Stimulated activated effector memory CD8-positive, alpha-beta T cell treated with anti-CD3 and anti-CD28 coated beads, Interleukin-12 subunit alpha, Interleukin-12 subunit beta, amount 100 ng/mL, for 72 hours (primary cell): ENCODE measurements at places on chromosomes 1 and 21.

DNA sequence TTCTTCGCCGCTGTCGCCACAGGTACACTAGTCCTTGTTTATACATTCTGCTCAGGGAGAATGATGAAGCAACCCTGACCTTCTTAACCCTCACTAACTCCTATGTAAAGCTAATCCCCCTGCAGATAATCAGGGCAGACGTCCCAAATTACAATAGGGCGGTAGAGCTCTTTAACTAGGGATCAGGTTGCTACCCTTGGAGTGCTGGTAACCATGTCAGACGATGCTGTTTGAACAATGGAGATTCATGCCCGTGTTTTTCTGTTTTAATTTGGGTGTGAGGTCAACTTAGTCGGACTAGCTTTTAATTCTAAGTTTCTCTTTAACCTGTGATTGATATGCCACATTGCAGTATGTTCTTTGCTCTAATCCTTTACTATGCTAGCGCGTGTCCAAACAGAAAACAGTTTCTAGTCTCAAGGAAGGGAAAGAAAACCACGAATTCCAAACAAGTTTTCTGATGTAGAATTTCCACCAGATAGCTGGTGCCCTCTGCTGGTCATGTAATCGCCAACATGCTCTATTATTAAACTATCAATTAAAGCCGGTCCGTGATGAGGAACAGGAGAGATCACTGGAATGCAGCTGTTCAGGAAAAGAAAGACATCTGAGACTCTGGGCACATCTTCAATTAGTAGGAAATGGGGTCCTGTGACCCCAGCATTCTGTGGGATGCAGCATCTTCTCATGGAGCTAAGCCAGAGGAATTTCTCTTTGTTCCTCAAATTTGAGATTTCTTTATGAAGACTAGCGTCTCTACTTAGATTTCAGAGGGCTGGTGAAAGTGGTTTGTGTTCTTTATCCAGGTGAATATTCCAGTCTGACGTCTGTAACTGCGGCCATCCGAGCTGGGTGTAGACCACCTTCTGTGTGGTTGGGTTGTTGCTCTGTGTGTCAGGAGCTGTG is 18.3 kb upstream of the VAMP3 start:
- peak; percentile 42 for DNase-seq

DNA sequence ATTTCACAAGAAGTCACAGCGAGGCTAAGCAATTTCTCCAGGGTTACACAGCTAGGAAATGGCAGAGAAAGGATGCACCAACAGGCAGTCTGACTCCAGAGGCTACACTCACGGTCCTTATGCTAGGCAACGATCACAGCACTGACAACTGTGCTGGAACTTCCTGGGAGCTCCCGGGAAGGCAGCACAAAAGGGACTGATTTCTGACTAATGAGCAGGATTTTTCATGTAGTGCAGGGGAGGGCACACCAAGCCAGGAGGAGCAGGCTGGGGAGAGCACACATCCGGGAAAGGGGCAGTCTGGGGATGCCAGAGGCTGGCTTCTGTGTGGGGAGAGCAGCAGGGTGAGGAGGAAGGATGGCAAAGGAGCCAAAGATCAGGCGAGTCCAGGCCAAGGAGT is 486.7 kb downstream of the OMA1 start:
- no peak for DNase-seq

- no peak for DNase-seq
Measured at GRCh38 chr1:151367658-151368392, 4.7 kb downstream of the SELENBP1 start.

- no peak for DNase-seq
Measured at GRCh38 chr1:175409938-175410337, 217.4 kb upstream of the KIAA0040 start.

DNA sequence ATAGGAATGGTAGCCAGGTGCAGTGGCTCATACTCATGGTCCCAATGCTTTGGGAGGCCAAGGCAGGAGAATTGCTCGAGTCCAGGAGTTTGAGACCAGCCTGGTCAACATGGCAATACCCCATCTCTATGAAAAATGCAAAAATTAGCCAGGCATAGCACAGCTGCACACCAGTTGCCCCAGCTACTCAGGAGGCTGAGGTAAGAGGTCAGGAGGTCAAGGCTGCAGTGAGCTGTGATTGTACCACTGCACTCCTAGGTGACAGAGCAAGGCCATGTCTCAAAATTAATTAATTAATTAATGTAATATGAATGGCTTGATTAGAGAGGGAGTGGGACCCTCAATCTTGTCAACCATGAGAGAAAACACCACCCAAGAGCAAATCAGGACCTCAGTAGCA is 198.7 kb upstream of the DUSP10 start:
- no peak for DNase-seq

- DNase-seq, result no peak
Measured at GRCh38 chr1:151175041-151175741, 590 bp downstream of the TMOD4 start.

DNA sequence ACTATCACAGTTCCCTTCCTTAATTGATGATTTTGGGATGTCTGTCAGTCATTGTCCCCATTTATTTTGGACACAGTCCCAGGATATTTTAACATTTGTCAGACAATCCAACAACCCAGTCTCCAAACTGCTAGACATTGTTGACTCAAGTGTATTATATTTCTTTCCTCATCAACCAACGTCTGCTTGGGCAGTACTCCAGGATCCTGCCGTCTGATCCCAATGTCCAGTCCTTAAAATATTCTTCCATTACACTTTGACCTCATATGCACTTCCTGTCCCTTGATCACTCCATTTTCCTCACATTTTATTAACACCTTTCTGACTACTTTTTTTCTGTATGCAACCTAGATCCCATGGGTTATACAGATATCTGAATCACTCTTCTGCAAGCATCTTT is 39.8 kb upstream of the KIAA0040 start:
- DNase-seq, result no peak

DNA sequence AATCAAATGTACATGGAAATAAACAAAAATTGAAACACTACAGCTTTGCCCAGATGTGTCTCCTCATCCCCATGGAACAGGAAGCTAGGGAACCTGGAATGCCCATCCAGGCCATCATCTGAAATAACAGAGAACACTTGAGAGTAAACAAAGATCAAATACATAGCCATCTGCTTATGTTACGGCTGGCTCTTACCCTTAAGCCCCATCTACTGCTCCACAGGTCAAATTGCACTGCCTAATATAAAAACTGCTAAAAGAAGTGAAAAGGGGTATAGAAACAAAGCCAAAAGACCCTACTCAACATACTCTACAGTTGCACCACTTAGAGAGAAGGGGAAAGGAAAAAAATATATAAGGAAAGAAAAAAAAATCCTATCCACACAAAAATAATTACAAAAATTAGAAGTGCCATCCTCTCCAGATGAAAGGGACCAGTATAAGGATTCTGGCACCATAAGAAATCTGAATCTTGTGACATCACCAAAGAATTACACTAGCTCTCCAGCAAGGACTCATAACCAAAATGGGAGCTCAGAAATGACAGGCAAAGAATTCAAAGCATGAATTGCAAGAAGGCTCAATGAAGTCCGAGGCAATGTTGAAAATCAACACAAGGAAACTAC is 26.9 kb downstream of the OR6Y1 start:
- no peak for DNase-seq

GRCh38 chr1:116325922-116326321 is 47.1 kb upstream of the ATP1A1 start:
- DNase-seq, result peak; percentile 8

- no peak for DNase-seq
Measured at GRCh38 chr1:169568497-169568896, 17.8 kb downstream of the F5 start.

DNA sequence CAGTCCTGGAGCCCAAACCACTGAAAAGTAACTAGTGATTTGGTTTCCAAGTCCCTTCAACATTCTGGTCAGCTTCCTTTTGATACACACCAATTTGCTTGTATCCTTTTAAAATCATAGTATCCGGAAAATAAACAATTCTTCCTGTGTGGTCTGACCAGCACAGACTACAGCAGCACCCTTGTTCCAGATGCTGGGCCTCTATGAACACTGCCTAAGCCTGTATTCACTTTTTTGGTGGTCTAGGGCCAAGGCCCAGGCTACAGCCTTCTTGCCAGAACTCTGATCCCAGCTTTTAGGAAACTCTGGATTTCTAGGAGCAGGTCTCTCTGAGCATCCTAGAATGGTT is 801 bp upstream of the DDAH1 start:
- no peak for DNase-seq

DNA sequence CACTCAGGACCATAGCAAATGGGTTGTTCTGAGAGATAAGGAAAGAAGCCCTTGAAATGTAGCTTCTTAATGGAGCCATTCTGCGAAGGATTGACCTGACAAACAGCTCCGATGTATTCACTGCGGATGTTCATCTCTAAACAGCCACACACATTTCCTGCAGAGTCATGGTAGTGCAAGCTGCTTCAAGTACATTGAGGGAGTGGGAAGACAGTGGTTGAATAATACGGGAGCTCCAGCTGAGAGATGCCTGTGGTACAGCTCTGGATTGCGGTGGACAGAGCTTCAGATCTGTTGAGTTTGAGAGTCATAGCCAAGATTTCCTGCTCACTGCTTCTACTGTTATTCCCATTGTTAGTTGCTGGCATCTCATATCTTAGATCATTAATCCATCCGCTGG is 86.6 kb downstream of the ZBTB18 start:
- DNase-seq, result no peak

DNA sequence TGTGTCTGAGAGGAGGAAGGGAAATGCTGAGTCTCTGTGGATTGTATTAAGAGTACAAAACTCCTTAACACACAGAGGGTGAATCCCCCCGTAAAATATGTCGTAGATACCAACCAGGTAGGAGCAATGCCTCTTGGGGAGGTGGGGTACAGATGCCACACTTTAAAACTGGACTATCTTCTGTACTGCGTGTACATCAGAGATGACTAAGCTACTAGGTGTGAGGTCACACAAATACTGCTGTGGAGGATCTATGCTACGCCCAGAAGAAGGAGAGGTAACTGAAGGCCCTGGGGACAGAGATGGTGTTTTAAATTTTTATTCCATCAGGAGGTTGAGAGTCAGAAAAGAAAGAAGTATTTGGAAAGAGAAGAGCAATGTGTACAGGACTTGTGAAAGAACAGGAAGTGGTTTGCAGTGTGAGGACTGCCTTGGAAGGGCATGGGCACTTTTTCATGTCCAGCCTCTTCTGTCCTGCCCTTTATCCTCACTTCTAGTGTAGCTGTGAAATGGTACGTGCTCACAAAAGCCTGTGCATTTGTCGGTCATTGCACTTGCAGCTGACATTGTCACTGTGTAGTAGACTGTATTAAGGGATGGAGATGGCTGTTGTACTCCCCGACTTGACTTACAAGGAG is 287.8 kb upstream of the CHRM3 start:
- DNase-seq, result no peak

DNA sequence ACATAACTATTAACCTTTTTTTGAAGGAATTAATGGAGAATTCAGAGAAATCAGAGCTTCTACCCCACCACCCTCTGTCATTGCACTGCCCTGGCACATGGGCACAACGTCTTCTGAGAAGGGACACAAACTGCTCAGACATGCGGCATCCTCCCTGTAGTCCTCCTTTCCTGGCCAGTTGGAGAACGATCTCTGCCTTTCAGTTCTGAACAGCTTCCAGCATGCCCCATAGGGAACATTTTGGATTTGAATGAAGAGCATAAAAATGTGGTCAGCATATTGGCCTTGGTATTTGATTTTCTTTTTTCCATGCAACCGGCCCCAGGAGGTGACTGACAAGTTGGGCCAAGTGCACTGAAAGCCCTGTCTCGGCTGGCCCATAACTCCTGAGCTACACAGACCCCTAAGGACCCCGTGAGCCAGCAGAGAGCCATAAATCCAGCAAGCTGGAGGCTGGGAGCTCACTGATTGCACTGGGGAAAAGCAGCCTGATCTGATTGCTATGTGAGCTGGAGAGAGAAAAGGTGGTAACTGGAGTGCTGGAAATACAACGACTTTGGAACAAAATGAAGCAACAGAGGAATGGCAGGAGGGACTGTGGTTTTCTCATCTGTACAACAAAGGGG is 10.9 kb upstream of the BLACAT1 start:
- no peak for DNase-seq

GRCh38 chr1:3612123-3612522 is 815 bp upstream of the MEGF6 start:
- DNase-seq, result no peak

DNA sequence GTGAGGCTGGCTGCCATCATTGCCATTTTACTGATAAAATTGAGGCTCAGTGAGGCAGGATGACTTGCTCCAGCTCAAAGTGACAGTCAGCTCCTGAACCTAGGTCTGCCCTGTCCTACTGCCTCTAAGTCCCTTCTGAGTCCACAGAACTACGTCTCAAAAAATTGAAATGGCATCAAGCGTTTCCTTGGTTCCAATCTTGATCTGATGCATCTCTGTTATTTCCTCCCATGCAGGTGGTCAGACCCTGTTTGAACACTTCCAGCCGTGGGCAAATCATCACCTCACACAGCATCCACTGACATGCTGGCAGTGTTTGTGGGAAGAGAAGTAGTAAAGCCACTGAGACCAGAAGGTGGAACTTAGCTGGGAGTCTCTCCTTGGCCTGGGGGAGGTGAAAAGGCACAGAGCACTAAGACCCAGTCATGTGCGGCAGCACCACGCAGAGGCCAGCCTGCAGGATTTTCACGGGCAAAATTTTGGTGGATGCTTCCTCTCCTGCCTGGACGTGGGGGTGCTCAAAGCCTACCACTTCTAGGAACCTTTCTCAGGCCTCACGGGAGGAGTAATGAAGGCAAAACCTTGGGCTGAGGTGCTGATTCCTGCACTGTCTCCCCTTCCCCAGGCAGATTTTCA is 7.8 kb upstream of the CPLANE2 start:
- no peak for DNase-seq

- DNase-seq, result peak; percentile 5
Measured at GRCh38 chr1:171841931-171842761, 848 bp downstream of the DNM3 start.

- no peak for DNase-seq
Measured at GRCh38 chr1:232040260-232040659, 413.7 kb downstream of the DISC1 start.

- DNase-seq, result peak; percentile 68
Measured at GRCh38 chr1:16371725-16372124, 4.7 kb downstream of the SZRD1 start.

- no peak for DNase-seq
Measured at GRCh38 chr1:89310976-89311375, 38.3 kb upstream of the GBP5 start.

DNA sequence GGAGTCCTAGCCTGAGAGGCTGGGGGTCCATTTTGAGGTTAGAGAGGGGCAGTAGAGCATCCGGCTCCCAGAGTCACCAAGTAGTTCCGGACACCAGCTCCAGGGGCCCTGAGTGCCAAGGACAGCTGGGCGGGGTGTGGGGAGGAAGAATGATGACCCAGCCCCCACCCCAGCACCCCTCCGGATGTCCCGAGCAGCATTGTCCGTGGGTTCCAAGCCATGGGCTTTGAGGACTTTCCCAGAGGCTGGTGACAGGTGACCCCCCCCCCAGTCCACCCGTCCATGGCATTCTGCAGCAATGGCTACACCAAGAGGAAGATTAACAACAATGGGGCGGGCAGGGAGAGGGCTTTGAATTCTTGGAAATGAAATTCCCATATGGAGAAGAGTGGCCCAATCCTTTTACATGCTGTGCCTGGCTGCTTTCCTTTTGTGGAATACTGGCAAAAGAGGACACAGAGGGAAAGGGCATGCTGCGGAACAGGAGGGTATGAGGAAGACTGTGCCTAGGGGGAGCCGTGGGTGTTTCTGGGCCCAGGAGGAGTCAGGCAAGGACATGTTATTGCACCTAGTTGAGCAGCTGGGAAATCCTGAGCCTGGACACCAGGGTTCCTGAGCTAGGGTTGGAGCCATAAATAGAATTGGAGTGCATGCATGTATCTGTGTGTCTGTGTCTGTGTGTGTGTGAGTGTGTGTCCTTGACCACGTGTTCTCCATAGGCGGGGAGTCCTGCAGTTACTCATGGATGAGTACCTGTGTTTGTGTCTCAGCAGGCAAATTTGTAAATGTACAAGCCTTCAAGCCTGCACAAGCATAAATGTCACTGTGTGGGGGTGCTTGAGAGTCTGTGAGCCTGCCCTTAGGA is 956 bp downstream of the ATP1A2 start:
- no peak for DNase-seq
